ENCODE measurements at places on chromosomes 12 and 14.

GRCh38 chr12:105396983-105397382, 66.5 kb downstream of the C12orf75 start:
- no peak for DNase-seq

DNA sequence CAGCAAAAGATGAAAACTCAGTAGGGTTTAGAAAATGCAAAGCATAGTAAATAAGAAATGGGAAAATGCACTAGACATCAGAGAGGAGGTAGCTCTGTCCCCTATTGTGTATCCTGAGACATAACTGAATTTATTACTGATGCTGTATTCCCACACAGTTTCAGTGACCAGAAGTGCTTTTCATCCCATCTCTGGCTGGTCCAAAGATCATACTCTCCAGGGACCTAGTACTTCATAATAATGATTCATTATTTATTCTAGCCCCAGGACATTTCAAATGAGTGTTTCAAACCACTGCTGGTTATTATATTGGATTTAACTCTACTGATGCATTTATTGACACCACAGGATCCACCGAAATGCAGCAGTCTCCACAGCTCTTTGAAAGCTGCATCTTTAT, 163.3 kb downstream of the PAWR start:
- DNase-seq, result no peak

DNA sequence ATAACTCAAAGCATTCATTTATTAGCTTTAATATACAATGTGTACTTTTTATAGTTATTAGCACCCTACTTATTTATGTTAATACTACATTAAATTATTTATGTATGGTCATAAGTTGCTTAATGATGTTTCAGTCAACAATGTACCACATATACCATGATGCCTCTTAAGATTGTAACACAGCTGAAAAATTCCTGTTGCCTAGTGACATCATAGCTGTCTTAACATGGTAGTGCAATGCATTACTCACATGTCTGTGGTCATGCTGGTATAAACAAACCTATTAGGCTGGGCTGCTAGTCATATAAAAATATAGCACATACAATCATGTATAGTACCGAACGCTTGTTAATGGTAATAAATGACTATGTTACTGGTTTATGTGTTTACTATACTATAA, 120.4 kb downstream of the ANO6 start:
- DNase-seq, result no peak

GRCh38 chr12:78101113-78101876, 270.6 kb downstream of the NAV3 start:
- no peak for DNase-seq

DNA sequence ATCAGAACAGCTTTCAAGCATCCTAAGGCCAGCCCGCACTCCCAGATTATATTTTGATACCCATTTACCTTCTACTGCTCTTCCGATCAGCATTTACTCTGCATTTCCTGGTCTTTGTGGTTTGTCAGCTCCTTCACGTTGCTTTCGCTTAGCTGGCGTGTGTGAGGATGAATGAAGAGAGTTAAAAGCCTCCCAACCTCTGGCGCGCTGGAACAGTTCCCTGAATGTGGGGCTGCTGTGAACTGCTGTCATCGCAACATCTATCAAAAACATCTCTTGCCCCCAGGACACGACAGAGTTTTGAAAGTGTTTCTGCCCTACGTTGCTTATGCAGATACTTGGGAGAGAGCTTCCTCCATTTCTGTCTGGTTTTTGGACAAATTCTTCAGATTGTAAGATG, 129.2 kb downstream of the KCNA5 start:
- DNase-seq, result no peak

- no peak for DNase-seq
These were observed 6.6 kb upstream of the PGF start for GRCh38 chr14:74962046-74962445.

GRCh38 chr14:74362361-74362915, 14.2 kb downstream of the VRTN start:
- peak; percentile 70 for DNase-seq

- DNase-seq, result no peak
These were observed 67.2 kb downstream of the GNS start for GRCh38 chr12:64691795-64692583.

GRCh38 chr14:100851946-100852620, 26.2 kb downstream of the MEG3 start:
- no peak for DNase-seq

- peak; percentile 44 for DNase-seq
These were observed 324.2 kb downstream of the ZFP36L1 start for GRCh38 chr14:68468437-68469207.

DNA sequence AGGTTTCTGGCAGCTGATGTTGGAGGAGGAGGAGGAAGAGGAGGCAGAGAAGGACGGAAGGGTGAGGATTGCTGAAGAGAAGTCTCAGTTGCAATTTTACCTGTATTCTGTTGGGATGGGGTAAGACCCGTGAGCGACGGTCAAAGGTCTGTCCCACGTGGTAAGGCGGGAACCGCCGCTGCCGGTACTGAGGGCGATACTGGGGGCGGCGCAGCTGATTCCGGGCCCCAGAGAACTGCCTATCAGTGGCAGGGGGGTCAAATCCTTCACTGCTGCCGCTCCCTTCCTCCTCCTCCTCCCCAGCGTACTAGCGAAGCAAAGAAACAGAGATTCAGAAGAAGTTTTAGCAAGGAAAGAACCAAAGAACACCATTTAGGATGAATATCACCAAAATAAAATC, 13.3 kb downstream of the YBX3 start:
- DNase-seq, result no peak

- DNase-seq, result no peak
These were observed 20.1 kb upstream of the TBX3 start for GRCh38 chr12:114704096-114704495.

DNA sequence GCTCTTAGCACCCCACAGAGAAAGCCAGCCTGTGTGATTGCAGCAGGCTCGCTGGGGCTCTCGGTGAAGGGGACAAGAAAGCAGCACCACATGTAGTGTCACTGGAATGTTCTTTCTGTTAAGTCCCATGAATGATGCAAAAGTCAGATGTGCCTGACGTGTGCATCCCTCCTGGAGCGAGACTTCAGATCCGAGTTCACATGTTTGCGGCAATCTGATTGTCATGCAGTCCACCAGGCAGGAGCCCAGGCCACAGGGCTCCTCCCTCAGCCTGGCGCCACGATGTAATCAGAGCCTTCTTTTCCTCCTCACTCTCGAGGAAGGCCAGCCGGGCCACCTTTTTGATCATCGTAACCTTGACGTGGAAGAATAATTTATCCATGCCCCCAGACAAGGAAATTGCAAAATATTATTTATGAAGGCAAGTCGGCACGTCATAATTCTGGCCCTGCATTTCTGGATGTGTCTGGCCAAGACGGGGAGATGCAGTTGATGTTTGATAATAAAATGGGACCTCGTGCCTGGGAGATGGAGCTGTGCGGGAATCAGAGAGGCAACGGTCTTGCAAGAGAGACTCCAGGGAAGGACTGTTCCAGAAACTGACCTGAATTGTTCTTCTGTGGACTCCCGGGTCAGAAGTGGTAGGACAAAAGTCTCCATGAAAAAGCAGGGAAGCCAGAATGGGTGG, 214.6 kb downstream of the PHETA1 start:
- DNase-seq, result no peak

GRCh38 chr12:3715999-3716398, 36.9 kb downstream of the CRACR2A start:
- no peak for DNase-seq

GRCh38 chr14:55099756-55100155, 29.3 kb upstream of the LGALS3 start:
- no peak for DNase-seq

- DNase-seq, result no peak
These were observed 62.8 kb upstream of the FOXN3 start for GRCh38 chr14:89479802-89480201.

GRCh38 chr12:123971770-123972456, 718 bp downstream of the CCDC92 start:
- DNase-seq, result peak; percentile 42

- DNase-seq, result no peak
These were observed 25.9 kb downstream of the PIGH start for GRCh38 chr14:67574156-67574555.

DNA sequence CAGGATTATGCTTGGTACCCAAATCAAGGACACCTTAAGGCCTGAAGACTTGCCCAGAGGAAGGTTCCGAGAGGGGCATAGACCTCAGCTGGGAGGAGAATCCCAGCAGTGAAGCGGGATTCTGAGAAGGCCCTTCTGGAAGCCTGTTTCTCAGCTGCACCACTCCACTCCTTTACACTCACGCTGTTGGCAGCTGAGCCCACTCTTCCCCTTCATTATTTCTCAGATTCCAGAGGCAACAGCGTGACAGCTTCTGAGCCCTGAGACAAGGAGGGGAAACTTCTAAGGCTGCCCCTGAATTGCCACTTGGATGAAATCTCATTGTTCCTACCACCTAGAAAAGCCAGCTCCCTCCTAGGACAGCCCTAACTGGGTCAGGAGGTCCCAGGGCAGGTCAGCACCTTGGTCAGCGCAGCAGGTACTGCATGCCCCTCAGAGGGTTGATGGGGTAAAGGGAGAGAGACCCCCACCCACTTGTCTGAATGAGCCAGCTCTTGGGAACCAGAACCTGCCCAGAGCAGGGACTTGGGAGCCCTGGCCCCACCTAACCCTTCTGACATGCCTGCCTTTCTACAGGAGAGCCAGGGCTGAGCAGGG, 53.9 kb downstream of the ISCA2 start:
- no peak for DNase-seq

DNA sequence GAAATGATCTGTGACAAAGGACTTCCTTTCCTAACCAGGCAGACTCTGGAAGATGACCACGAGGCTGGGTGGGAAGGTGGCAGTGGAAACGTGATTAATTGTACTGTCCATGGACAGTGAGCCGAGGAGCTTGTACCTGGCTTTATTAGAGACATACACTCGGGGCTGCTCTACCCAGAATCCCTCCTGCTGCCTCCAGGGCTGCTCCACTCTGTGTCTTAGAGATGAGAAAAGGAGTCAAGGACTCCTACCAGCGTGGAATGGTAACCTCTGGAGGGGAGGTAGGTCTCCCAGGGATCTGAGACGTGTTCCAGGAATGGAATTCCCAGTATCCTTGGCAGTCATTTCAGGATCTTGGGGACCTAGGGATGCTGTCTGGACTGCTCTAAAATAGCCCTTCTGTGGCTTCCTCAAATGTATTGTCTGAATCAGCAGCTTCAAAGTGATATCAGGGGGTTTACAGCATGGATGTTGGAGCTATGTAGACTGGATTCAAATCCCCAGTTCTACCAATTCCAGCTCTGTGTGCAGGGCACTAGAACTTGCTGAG, 237.8 kb downstream of the CACNA1C start:
- no peak for DNase-seq

GRCh38 chr12:46509135-46509534, 136.6 kb upstream of the SLC38A2 start:
- no peak for DNase-seq

GRCh38 chr14:35349496-35350365, 54.8 kb downstream of the NFKBIA start:
- DNase-seq, result no peak

DNA sequence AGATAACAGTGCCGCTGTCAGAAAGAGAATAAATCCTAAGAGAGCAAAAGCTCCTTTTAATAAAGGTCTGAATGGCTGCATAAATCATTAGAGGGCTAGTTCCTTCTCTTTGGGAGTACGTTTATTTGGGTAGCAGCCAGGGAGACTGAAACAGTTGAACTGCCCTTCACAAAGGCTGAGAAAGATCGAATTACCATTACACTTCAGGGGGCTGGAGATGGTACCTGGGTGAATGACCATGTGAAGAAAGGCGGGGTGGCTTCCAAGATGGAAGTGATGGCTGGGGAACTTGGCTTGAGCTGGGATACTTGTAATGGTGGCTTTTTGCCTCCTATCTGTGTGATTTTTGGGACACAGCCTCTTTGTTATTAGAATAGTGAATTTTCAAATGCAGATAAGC, 1.7 kb upstream of the FGD4 start:
- no peak for DNase-seq

DNA sequence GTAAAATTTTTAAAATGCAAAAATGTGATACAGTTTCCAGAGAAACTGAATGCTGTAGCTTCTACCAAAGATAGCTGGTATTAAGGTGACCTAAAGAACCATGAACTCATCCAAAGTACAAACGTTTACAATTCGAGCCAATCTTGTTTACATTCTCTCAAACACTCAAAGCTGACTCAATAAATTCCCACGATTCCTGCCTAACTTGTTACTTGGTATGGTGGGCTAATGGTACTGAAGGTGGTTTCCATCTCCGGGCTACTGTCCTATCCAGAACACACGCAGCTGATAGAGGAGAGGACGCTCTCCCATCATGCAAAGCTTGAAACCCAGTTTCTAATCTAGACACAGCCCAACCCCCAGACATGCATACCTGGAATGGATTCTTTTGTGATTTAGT, 31.5 kb downstream of the RAD9B start:
- DNase-seq, result no peak

DNA sequence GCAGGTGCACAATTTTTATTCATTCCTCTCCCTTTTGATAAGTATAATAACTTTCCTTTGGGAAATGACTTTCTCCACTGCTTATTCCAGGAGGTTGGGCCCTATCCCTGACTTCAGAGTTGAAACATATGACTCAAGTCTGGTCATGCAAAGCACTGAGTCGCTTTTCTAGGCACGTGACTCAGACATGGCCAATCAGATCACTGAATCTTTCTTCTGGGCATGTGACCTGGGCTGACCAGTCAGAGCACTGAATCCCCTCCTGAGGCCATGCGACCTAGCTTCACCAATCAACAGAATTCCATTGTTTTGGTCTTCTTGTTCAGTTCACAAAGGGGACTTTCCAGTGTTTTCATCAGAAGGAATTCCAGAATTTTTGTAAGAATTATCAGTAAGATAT, 377.1 kb upstream of the KITLG start:
- DNase-seq, result no peak

- no peak for DNase-seq
These were observed 21.4 kb upstream of the CKAP4 start for GRCh38 chr12:106269150-106269771.

Data from CD4-positive, alpha-beta T cell treated with Interleukin-2 at 100 ng/mL for 4 hours (primary cell).